ENCODE measurements at places on chromosomes 6 and 20. TPM values are rescaled to one million over a fixed set of nuclear protein-coding genes. Genes with fewer than 3 reads are reported as not detected.

- no peak for DNase-seq
- no peaks in the 10 kb centered on the region for H3K4me1 ChIP-seq
- no peaks in the 10 kb centered on the region for H3K36me3 ChIP-seq
- no peaks in the 10 kb centered on the region for H3K27me3 ChIP-seq
Observed at GRCh38 chr6:148616841-148617240, 130.0 kb upstream of the UST start.

Gene GSTA2
- not detected for polyA plus RNA-seq

Gene CNR1
- not detected for polyA plus RNA-seq

Gene RIMS4
- polyA plus RNA-seq: not detected

DNA sequence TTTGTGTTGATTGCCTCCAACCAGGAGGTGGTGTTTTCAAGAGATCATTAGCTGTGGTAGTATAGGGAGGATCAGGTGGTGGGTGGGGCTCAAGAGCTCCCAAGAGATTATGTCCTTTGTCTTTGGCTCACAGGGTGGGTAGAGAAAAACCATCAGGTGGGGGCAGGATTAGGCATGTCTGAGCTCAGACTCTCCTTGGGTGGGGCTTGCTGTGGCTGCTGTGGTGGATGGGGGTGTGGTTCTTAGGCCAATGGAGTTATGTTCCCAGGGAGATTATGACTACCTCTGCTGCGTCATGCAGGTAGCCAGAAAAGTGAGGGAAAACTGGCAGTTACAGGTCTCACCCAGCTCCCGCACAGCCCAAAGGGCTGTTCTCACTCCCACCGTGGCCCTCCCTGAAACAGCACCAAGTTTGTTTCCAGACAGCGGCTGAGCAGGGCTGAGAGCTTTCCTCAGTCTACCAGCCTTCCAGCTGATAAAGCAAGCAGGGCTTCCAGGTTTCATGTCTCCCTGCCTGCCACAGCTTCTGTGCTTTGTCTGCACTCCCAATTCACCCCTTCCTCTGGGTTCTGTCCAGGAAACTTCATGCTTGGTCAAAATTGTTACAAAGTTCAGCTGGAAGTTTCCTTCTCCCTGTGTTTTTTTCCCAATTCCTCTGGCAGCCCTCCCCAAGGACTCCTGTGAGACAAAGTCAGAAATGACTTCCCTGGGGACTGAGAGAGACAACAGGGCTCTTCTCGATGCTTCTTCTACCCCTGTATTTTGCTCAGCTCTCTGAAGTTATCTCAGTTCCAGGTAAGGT is 481.1 kb upstream of the MAN1A1 start:
- H3K27me3 ChIP-seq: no peaks in the 10 kb centered on the region
- H3K4me1 ChIP-seq: no peaks in the 10 kb centered on the region
- H3K4me3 ChIP-seq: no peak overlapping the region

GRCh38 chr20:14600527-14600926 is 263.1 kb upstream of the FLRT3 start:
- H3K27ac ChIP-seq: no peak overlapping the region
- H3K4me3 ChIP-seq: no peak overlapping the region
- no peaks in the 10 kb centered on the region for H3K36me3 ChIP-seq

- H3K36me3 ChIP-seq: no peaks in the 10 kb centered on the region
- H3K4me1 ChIP-seq: peaks cover 7% of the 10 kb centered on the region
- H3K27me3 ChIP-seq: no peaks in the 10 kb centered on the region
- no peak overlapping the region for H3K27ac ChIP-seq
- H3K4me3 ChIP-seq: no peak overlapping the region
- no peak for DNase-seq
Observed at GRCh38 chr6:158069800-158070195, 88.1 kb downstream of the SYNJ2 start.

GRCh38 chr6:11869672-11870340 is 91.2 kb upstream of the ADTRP start:
- no peaks in the 10 kb centered on the region for H3K36me3 ChIP-seq
- no peaks in the 10 kb centered on the region for H3K4me1 ChIP-seq
- H3K4me3 ChIP-seq: no peak overlapping the region
- H3K27ac ChIP-seq: no peak overlapping the region
- H3K27me3 ChIP-seq: no peaks in the 10 kb centered on the region

DNA sequence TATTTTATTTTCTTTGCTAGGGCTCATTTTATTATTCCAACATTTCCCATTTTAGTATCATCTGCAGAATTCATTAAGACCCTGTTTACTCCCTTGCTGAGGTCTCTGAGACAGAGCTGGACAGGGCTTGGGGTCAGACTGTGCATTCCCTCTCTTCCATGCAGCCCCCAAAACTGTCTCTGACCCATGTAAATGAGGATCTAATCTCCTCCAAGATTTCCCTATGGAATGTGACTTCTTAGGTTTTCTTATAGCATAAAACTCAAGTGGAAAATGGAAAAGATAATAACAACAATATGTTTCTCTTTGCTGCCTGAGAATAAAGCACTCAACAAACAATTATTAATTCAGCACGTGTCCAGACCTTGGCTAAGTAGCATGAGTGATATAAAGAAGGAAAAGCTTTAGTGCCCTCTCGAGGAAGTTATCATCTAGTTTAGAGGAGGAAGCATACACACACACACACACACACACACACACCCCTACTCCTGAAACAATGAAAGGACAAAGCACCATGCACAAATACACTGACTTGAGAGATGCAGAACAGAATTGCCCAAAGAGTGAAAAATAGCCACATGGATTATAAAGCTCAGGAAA is 815.5 kb downstream of the BCKDHB start:
- H3K4me3 ChIP-seq: no peak overlapping the region
- H3K36me3 ChIP-seq: no peaks in the 10 kb centered on the region
- H3K27me3 ChIP-seq: no peaks in the 10 kb centered on the region

Gene CFAP206
- polyA plus RNA-seq: not detected

DNA sequence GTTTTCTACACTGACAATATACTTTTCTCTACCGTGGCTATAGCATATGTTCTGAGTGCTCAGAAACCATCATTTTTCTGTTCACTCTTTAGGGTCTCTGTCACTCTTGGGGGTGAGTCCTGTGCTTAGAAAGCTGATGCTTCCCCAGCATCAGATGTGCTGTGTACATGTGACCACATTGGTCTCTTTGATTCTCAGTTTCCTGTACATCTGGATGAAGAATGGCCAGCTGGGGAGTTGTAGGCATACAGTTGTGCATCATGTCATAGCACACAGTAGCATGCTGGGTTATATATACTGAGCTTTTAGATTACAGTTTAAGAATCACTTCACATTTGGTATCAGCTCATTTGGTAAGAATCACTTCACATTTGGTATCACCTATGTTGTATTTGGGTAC is 238.6 kb upstream of the PREP start:
- no peak overlapping the region for H3K27ac ChIP-seq
- H3K36me3 ChIP-seq: no peaks in the 10 kb centered on the region
- H3K4me1 ChIP-seq: peaks cover 35% of the 10 kb centered on the region
- no peak overlapping the region for H3K4me3 ChIP-seq
- H3K27me3 ChIP-seq: no peaks in the 10 kb centered on the region

- no peaks in the 10 kb centered on the region for H3K4me1 ChIP-seq
- H3K27ac ChIP-seq: no peak overlapping the region
- DNase-seq: no peak
- no peak overlapping the region for H3K4me3 ChIP-seq
- H3K36me3 ChIP-seq: no peaks in the 10 kb centered on the region
Observed at GRCh38 chr6:43240950-43241349, 2.3 kb upstream of the TTBK1 start.

- H3K4me3 ChIP-seq: no peak overlapping the region
- H3K36me3 ChIP-seq: no peaks in the 10 kb centered on the region
- no peaks in the 10 kb centered on the region for H3K27me3 ChIP-seq
- no peak for DNase-seq
Observed at GRCh38 chr6:113526995-113527394, 330.1 kb upstream of the MARCKS start.

DNA sequence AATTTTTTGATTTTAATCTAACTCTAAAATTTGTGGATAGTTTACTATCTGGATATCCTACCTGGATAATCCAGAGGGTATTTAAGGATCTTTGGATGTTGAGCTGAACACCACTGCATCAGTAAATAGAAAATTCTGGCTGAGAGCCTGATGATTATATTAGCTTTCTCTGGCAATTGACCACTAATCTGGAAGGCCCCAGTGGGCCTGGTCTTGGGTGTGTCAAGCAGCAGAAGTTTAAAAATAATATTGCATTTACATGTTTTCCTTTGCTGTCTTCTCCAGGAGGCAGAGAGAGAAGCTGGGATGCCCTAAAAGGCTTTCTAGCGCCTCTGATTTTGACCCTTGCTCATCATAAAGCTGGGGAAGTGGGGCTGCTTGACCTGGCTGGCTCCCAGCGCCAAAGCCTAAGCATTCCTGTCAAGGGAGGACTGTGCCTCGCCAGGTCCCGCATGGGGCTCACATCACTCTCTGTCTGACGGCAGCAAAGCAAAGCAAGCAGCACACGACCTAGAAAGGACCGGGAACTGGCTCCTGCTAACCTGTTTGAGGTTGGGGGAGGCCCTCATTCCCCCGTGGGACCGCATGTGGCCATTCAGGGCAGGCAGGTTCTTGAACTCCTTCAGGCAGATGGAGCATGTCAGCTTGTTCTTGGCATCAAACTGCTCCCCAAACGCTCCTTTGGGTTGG is 46.6 kb upstream of the MRPS10 start:
- no peaks in the 10 kb centered on the region for H3K4me1 ChIP-seq
- peaks cover 12% of the 10 kb centered on the region for H3K36me3 ChIP-seq
- no peak for DNase-seq
- H3K4me3 ChIP-seq: no peak overlapping the region

Gene ETV7
- polyA plus RNA-seq: 2.4 TPM

DNA sequence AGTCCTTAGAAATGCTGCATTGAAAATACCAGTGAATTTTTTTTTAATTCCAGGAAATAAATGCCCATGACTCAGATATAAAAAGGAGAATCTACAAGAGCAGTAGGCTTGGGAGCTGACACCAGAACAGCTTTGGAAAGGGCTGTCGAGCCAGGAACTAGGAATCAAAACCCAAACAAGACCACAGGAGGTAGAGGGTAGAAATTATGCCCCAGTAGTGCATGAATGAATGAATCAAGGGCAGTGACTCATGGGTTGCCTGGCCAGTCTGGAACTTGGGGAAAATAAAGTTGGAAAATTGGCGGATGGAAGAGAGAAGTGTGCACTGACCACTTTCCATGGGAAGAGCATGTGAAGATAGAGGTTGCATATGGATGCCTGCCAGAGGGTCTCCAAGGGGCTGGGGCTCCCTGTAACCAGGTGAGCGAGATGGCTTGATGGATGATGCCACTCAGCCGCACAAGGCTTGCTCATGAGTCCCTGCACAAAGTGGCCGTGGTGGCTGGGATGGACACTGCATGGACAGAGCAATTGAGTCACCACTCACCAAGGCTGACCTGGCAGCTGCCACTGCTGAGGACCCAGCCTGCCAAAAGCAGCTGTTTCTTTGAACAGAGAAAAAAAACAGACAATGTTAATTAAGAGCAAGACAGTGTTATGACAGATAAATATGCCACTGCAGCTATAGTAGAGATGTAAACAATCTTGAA is 15.2 kb upstream of the MCCD1 start:
- no peak overlapping the region for H3K4me3 ChIP-seq
- H3K27ac ChIP-seq: no peak overlapping the region

- no peaks in the 10 kb centered on the region for H3K27me3 ChIP-seq
- DNase-seq: no peak
- no peak overlapping the region for H3K4me3 ChIP-seq
Observed at GRCh38 chr6:159654483-159655098, 38.5 kb downstream of the SOD2 start.

Data from CD8-positive, alpha-beta memory T cell (primary cell).